ENCODE measurements at places on chromosomes 2 and 18.

DNA sequence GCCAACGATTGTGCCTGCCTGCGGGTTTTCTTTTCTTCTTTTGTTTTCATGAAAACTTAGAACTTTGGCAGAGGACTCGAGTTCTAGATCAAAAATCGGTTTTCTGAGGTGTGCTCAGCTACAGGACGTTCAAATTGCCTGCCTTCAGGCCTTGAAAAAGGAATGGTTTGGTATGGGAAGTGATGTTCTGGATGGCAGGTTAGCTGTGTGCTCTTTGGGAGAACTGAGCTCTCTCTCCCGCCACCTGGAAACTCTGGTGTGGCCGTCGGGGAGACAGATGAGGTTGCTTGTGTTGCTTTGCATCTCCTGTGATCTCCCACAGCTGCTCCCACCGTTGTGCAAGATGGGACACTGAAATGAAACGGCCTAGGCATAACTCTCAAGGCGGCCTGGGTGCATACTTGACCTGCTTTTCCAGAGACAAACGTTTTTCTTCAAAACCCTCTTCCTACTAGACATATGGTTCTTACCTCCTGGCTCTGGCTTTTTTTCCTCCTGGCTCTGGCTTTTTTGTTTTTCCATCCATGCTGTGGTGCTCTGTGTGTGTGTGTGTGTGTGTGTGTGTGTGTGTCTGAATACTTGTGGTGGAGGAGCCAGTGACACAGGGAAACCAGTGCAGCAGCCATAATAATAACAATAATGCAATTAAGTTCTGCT is 2.0 kb downstream of the FMNL2 start:
- peak; percentile 68 for DNase-seq

GRCh38 chr2:106537047-106537446 is 49.9 kb downstream of the CD8B2 start:
- DNase-seq: no peak

GRCh38 chr2:176595986-176596385 is 326.7 kb downstream of the MTX2 start:
- no peak for DNase-seq

- DNase-seq: peak; percentile 77
Observed at GRCh38 chr2:20223407-20224163, 1.3 kb downstream of the SDC1 start.

GRCh38 chr2:23399674-23400261 is 14.8 kb downstream of the KLHL29 start:
- DNase-seq: no peak

DNA sequence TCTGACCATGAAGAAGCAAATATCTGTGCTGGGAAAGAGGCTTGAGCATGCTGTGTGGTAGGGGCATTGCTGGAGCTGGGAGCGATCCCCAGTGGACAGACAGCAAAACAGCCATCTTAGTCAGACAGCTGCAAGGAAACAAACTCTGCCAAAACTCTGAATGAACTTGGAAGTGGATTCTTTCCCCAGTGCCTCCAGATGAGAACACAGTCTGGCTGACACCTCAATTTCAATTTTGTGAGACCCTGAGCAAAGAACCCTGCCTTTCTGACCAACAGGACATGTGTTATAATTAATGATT is 23.2 kb upstream of the FAP start:
- no peak for DNase-seq

GRCh38 chr2:110877031-110877827 is 144.9 kb downstream of the ACOXL start:
- no peak for DNase-seq

DNA sequence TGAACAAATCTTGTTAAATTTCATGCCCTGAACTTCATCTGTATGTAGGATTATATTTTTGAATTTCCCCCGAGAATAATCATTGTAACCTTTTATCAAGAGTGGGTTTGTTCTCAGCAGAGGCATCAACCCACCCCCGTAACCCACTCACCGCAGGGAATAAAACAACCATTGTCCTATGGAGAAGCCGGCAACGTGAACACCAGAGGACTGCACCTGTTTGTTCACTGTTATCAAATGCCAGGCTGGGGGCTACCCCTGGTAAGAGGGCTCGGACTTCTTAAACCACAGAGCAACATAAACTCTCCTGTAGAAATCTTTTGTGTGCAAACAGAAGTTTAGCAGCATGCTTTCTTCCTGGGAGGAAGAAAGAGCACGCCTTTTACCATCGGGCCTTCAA is 610.4 kb downstream of the ERBB4 start:
- no peak for DNase-seq

DNA sequence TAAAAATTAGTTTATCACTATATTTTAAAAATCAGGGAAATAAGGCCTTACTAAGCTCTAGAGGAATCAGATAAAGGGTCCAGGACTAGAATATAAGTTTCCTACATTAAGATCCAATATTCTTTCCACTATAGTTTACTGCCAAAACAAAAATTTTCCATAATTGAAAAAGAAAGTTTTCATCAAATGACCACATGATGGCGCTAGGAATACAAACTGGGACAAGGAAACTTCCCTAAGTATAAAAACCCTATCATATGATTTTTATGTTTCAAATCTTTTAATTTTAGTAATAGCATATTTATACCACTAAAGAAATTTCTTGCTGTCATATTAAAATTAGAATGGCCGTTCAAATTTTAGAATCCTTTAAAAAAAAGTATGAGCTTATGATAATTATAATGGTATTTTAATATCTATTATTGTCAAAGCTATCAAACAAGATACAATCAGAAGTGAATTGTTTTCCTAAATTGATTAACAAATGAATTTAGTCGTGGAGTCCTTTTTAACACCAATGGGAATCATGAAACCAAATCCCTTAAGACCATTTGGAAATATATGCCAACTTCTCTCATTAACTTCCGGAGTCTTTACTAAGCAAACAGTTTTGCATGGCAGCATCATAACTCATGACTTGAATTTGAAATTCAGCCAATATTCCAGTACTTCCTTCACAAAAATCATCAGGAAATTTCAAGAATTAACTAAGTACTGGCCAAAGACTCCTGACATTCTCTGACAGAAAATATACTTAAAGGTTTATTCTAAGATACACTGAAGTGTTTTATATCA is 70.3 kb downstream of the SCN1A start:
- no peak for DNase-seq

DNA sequence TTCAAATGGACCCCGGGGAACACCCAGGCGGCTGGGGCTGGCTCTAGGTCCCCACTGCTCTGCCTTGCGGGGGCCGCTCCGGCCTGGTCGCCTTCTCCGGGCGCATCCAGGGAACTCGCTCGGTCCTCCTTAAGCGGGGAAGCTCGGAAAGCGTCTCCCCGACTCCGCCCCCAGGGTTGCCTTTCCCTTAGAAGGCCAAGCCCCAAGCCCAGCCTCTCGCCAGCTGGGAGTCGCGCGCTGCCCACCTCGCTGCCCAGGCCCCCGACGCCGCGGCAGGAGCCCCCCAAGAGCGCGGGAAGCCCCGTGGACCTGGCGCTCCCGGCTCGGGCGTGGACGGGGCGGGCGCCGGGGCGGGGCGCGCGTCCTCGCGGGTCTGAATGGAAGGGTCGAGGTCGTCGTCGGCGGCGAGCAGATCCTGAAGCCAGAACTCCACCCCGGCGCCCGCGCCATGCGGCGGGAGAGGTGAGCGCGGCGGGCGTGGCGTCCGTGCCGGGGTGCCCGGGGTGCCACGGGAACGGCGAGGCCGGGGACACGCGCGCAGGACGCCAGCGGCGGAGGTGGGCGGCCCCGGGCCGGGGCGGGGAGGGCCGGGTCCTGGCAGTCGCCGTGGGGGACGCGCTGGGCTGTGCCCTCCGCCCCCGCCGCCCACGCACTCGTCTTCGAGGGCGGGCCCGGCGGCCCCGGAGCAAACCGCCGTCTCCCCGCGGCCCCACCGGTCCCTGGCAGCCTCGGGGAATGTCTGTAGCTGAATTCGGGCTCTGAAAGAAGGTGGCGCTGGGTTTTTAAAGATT is at the start of gene BOK:
Gene BOK, plus strand, starts transcription at position 214 of the 791 bp plus-strand sequence. CDS start 739 bp downstream, outside the sequence.
- DNase-seq: no peak

- no peak for DNase-seq
Observed at GRCh38 chr2:24512404-24512803, 21.4 kb downstream of the NCOA1 start.

GRCh38 chr2:20571231-20571630 is 79.7 kb downstream of the HS1BP3 start:
- DNase-seq: no peak

GRCh38 chr2:47007223-47007825 is 91.7 kb upstream of the MCFD2 start:
- DNase-seq: no peak

- DNase-seq: no peak
Observed at GRCh38 chr2:191122638-191123294, 28.0 kb downstream of the STAT4 start.

DNA sequence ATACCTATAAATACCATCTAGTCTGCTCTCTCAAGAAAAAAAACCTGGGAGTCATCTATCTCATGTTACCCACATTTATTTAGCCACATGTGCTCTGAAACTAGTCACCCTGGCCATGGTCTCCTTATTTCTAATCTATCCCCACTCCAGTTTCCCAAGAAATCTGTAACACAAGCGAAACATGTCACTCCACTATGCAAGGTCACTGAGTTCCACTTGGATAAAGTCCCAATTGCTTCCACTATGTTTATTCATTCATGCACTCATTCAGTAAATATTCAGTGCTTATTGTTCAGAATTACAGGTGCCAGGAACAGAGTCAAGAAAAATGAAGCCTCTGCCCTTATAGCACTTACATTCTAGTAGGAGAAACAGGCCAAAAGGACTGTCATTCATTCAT is 369.4 kb upstream of the CYRIA start:
- DNase-seq: no peak

- DNase-seq: no peak
Observed at GRCh38 chr2:187544371-187545080, 9.7 kb downstream of the TFPI start.

DNA sequence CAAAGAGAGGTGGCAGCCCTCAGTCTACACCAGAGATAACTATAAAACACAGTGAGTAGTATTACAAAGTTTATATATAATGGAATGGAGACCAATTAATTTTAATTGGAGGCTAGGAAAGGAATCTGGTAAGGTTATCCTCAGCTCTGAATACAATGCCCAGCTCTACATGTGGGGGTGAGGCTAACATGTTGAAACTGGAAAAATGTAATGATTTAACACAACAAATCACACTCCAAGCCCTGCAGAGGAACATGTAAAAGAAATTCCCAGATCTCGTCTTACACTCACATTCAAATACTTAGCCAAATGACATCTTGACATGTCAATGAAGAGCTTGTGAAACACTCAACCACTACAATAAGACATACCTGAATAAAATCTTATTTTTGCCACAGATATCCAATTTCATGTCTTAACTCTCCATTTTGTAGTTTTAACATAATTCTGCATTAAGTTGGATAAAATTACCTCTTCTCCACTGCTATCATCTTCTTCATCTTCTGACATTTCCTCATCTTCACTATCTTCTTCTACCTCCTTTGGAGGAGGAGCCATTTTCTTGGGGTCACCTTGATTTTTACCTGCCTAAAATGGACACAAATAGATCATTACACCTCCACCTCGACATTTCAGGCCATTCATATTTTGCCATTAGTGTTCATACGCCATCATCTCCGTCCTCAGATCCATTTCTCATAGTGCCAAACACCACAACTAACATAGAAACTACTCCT is 1.4 kb downstream of the NCL start:
- DNase-seq: no peak

GRCh38 chr2:9821805-9822445 is 21.3 kb upstream of the TAF1B start:
- DNase-seq: no peak

DNA sequence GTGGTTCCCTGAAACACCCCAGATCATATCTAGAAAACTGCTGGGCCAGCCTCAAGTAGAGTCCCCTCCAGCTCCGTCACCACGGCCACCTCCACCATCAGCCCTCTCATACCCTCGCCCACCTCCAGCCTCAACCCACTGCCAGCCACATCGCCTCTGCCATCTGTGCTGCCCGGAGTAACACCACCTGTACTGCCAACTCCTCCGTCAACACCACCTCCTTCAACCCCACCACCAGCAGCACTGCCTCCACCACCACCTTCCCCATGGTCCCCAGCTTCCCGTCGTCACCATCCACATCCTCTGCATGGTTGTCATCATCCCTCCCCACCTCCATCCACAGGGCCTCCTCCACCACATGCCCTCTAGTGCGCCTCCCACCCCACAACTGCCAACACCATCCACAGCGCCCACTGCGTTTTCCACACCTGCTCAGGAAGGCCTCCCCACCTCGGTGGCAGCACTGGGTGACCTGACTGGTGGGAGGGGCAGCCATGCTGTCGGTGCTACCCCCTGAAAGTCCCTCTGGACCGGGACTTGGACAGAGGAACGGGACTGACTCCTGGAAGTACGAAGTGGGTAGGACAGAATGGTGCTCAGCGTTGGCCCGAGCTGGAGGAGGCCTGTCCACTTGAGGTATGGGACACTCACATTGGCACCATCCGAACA is 1.6 kb downstream of the SNED1 start:
- DNase-seq: peak; percentile 44

- no peak for DNase-seq
Observed at GRCh38 chr2:11742317-11742701, 4.1 kb upstream of the LPIN1 start.

- no peak for DNase-seq
Observed at GRCh38 chr2:235701206-235701981, 207.6 kb downstream of the AGAP1 start.

- DNase-seq: peak; percentile 15
Observed at GRCh38 chr2:654896-655295, 22.3 kb downstream of the TMEM18 start.

GRCh38 chr2:227219312-227220105 is 55.1 kb downstream of the COL4A3 start:
- no peak for DNase-seq
